ENCODE measurements at places on chromosomes 2 and 18.

- DNase-seq, result peak; percentile 54
These were observed 386.5 kb downstream of the DLGAP1 start for GRCh38 chr18:4068552-4069158.

DNA sequence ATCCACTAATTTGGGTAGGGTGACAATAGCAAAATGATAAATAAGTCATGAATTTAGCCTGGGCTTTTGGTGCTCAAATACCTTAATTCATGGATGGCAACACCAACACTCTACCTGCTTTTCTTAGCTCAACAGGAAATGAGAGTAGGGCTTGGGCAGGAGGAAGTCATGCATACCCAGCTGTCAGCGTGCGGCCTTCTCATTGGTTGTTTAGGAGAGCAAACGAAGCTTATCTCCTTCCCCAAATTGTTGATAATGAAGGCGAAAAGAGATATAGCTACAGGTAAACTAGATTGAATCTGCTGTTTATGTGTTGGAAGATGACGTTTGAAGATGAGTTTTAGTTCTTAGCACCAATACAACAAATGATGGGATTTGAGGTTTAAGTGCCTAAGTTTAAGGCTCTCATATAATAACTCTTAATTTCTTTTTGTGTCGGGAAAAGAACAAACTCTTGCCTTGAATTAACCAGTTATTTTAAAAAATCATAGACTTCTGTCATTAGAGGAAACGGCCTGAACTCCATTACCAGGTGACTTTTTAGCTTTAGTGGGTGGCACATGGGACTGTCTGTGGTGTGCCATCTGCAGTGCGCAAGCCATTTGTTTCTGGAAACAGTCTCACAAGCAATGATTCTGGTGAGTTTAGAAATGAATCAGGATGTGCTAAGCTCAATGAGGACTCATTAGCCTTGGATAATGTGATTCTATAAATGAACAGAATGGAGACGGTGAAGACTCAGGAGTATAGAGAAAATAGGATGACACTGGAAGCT lies 19.8 kb downstream of the MAP4K4 start:
- DNase-seq, result no peak

GRCh38 chr2:33670392-33670937 lies 71.4 kb upstream of the FAM98A start:
- no peak for DNase-seq

DNA sequence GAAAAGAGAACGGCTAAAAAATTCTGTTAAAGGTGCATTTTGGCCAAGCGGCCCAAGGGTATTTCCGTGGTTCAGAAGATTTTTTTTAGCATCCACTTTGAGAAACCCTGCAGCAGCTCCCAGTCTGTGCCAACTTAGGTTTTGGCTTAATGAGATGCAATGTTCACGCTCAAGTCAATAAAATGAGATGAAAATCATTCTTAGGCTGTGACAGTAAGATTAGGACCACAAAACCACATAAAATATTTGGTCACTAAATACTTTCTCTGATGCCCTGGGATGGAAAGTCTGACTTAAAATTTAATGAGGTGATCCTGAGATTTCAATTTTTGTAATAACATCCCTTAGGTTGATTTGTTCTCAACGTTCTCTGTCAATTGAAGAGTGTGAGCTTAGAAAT lies 74.2 kb upstream of the FHL2 start:
- no peak for DNase-seq

GRCh38 chr2:224120986-224121385 lies 81.9 kb upstream of the SERPINE2 start:
- DNase-seq, result no peak

GRCh38 chr18:31248783-31249521 lies 69.0 kb upstream of the DSG1 start:
- no peak for DNase-seq

GRCh38 chr2:85838181-85838580 lies 50.6 kb downstream of the ST3GAL5 start:
- no peak for DNase-seq

DNA sequence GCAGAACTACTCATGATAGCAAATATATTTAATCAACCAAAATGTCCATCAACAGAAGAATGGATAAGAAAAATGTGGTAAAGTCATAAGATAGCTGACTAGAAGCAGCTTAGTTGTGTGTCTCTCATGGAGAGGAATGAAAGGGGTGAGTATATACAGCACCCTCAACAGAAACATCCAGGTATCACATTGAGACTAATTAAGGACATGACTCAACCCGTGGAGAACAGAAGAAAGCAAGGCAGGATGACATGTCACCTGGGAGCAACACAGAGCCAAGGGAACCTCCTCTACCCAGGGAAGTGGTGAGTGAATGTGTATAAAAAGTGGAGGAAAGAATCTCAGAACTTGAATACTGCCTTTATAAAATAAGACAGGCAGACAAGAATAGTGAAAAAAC lies 1695.0 kb upstream of the CELF4 start:
- DNase-seq, result no peak

DNA sequence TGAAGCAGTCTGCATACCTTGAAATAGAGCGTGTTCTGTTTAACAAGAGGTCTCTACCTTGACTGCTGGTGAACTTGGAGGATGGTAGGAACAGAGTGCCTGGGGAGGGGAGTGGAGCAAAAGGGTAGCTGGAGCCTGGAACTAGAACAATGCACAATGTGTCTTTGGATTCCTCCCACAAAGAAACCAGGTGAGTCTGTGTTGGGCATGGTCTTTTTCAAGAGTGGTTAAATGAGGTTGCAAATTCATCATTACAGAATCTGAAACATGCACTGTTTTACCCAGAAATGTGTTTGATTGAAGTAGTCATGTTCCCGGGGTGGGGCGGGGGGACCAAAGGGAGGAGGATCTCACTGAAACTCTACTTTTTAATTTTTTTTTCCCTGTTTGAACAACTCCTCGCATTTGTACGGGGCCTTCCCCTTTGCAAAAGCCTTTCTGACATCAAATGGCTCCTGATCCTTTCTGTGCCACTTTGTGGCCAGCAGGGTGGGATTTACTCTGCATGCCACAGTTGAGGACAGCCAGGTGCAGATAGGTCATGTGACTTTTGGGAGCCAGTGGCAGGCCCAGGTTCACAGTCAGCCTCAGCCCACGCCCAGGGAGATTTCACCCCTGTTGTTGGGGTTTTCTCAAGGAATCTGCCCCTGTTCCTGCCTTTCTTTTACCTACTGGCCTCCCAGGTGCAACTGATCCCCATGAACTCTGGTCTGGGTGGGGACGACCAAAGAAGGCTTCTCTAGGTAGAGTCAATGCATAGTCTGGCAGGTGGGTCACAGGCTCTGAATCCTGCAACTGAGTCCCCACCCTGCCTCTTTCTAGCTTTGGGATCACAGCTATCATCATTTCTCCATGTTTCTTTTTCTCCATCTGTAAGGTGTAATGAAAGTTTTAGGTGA lies 28.2 kb downstream of the MYCN start:
- peak; percentile 76 for DNase-seq

GRCh38 chr2:44077942-44078511 lies 82.2 kb upstream of the LRPPRC start:
- no peak for DNase-seq

DNA sequence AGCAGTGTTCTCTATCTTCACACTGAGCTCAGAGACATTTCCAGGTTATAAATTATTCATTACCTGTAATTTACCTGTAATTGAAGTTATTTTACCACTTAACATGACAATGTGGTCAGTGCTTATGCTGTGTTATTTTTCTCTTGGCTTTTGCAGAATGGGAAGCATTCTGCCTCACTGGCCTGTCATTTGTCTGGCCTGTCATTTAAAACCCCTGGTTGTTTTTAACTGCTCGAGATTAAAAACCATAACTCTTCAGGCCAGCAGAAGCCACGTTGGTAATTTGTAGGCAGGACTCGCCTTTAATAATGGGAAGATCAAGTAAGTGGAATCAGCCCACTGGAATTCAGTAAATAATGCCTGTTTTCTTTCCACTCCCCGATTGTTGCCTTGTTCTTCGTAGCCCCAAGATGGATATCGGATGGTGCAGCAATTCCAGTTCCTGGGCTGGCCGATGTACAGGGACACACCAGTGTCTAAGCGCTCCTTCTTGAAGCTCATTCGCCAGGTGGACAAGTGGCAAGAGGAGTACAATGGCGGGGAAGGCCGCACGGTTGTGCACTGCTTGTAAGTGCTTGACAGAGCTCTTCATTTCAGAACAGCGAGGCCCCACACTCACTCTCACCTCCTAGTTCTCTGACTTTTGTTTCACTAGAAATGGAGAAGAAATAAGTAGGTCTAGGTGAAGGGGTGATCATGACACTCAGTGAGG lies 222.4 kb upstream of the RAB12 start:
- DNase-seq, result no peak

- no peak for DNase-seq
These were observed 13.3 kb upstream of the ZEB2 start for GRCh38 chr2:144533221-144533620.

DNA sequence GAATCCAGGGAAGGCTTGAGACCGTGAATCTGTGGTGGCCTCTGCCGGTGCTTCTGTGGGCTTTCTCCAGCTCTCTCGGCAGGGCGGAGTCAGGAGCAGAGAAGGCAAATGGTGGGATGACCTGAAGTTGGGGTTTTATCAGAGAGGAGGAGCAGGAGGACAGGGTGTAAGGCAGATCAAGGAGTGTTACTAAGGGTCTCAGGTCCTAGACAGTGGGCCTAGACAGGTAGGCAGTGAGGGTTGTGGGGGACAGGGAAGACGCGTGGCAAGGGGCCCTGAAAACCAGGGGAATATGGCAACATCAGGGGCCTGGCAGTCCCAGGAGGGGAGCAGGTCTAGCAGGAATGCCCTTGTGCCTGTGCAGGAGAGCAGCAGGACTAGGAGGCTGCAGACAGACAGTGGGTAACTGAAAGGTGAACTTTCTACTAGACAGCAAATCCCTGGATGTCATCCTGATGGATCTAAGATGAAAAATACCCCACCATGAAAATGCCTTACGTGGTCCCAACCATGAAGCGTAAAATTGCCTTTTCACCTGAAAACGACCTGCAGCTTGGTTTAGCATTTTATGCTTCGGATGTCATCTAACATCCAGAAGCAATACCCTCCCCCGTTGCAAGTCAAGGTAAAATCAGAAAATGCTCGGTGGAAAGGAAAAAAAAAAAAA lies 42.1 kb downstream of the SRSF7 start:
- DNase-seq, result no peak

GRCh38 chr2:238507836-238508235 lies 81.1 kb downstream of the ASB1 start:
- DNase-seq, result no peak

DNA sequence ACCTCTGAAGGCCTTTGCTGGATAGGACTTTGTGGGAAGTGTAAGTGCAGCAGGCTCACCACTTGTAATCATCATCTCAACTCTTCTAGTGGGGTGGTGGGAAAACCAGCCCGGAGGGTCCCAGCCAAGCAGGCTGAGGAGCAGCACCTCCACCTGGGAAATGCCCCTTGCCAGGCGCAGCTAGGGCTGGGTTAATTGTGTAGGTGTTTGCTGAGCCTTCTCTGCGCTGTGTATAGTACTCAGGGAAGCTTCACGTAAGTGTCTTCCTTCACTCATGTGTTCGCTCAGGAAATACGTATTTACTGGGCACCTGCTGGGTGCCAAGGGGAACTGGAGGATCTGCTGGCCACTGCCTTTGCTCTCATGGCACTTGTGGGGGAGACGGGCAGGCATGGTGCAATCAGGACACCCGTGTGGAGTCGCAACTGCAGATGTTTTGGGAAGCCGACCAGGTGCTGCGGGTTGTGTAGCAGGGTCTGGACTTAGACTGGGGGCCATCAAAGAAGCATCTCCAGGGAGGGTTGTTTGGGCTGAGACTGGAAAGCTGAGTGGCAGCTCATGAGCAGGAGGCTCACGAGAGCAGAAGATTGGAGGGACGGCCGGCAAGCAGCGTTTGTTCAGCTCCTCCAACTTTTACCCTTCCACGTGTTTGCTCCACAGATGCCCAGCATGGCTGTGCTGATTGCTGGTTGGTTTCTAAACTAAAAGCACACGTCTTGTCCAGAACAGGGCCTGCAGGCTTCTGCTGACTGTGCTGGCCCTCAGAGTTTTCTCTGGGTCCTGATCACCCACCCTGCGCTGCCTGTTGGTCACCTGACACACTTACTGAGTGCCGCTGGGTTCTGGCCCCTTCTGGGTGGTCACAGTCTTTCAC lies 164.6 kb downstream of the LDLRAD4 start:
- DNase-seq, result no peak

DNA sequence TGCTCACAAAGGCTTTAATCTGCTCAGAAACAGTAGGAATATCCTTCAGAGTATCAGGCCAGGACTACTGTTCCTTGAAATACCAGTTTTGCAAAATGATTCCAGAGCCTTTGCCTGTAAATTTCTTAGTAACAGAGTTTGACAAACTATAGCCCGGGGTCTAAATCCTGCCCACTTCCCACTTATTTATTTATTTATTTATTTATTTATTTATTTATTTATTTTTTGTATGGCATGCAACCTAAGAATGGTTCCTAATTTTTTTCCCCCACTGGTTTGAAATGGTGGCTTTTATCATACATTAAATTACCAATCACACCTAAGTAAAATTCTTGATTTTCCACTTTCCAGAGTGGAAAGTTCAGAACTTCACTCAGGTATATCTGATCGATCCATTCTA lies 45.6 kb downstream of the KCNG3 start:
- no peak for DNase-seq

DNA sequence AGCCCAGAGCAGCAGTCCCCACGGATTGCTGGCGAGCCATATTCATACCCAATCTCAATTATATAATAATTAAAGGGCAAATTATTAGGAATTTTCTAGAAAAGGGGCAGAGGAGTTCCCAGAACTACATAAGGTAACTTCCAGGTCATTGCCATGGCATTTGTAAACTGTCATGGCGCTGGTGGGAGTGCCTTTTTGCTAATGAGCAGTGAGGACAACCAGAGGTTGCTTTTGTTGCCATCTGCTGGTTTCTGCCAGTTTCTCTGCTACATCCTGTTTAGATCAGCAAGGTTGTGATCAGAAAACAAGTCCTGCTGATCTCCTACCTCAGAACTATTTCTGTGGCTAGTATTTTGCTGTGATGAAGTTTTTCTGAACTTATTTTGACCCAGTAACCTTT lies 159.8 kb upstream of the PIEZO2 start:
- no peak for DNase-seq

GRCh38 chr2:98712145-98712544 lies 18.8 kb downstream of the MGAT4A start:
- DNase-seq, result no peak

- DNase-seq, result no peak
These were observed 10.2 kb downstream of the IAH1 start for GRCh38 chr2:9484533-9484932.

DNA sequence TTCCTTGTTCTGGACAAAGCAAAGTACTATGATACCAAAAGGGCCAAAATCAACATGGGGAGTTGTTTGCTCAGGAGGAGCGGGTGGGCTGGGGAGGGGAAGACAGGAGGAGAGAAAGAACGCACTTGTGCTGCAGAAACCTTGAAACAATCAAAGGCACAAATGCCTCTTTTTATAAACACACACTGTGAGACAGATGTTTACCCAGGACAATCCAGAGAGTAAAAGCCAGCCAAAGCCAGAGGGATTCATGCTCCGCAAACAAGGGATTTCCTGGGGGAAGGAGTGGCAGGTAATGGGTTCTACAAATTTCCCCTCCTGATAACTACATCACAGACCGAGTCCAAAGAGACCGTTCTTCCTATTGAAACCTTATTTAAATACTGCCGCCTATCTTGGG lies 323.5 kb upstream of the SKOR2 start:
- no peak for DNase-seq

- DNase-seq, result no peak
These were observed 89.7 kb upstream of the CNTNAP5 start for GRCh38 chr2:123935405-123935804.

- no peak for DNase-seq
These were observed 1044.3 kb upstream of the KLHL29 start for GRCh38 chr2:22340716-22341115.

- DNase-seq, result no peak
These were observed 80.8 kb downstream of the SMIM21 start for GRCh38 chr18:75346671-75347070.

- DNase-seq, result peak; percentile 48
These were observed 787.9 kb upstream of the RAB6C start for GRCh38 chr2:129191530-129191929.

Measured in Calu3 (cell line).